Activated CD8-positive, alpha-beta memory T cell treated with anti-CD3 and anti-CD28 coated beads for 4 hours (primary cell): ENCODE measurements at places on chromosomes 2 and 18.

DNA sequence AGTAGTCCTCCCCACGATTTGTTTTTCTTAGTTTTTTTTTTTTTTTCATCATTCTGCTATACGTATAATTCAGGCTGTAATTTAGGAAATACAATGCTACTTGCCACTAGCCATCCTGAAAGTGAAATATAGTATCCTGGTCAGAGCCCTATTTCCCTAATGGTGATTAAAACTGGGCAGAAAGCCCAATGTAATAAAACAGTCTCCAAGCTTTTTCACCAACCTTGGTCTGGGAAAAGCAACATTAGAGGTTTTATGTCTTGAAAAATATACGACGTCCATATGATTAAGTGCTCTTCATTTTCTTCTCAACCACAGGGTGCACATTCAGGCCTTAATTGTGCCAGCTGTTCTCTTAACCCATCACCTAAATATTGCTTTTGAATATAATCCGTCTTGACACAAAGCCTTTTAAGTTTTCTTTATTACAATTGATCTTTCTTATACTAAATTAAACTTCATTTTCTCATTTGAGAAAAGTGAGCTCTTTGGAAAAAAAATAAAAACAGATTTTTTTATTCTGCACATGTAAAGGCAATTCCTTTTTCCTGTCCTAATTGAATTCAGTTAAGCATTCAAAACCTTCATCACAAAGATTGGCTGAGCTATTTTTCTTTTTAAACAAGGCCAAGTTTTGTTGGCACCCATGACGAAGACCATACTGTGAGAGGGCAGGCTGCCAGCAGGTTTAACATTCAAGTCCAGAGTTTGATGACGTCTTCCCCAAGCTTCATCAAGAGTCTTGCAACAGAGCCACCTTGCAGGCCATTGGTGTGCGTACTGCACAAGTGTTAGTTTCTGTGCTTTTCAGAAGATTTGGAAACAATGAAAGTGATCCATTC lies 52.7 kb downstream of the MAP2 start:
- no peak for DNase-seq

- no peak for DNase-seq
These were observed 23.2 kb upstream of the SLC20A1 start for GRCh38 chr2:112622528-112622849.

GRCh38 chr2:164661349-164661748 lies 40.1 kb upstream of the GRB14 start:
- no peak for DNase-seq

GRCh38 chr18:48026216-48026615 lies 95.8 kb upstream of the SMAD2 start:
- no peak for DNase-seq

- no peak for DNase-seq
These were observed 20.6 kb upstream of the DSG4 start for GRCh38 chr18:31356025-31356424.

DNA sequence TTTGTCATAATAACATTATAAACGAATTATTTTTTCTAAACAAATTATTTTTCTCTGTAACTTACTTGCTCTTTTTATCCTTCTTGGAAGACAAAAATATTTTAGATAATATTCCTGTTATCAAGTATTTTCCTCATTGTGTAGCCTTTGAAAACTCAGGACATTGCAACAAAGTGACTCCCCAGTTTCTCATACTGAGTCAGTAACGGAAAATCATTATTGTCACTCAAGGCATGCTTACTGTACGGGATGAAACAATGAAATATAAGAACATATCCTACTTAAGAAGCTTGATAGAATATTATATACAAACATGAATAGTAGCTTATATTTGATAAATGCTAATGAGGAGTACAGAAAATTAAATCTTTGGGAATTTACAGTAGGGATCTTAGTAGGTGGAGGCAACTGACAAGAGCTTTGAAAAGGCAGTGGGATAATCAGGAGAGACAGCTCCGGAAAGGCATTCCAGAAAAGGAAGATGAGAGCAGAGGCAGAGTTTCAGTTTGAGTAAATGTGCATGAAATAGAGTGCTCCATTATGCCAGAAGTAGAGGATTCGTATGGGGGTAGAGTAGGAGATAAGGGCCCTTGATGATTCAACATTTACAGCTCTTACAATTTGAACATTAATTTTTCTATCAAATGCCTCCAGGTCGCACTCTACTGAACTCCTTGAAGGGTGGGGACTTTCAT lies 14.0 kb upstream of the YES1 start:
- no peak for DNase-seq

GRCh38 chr2:179539124-179539511 lies 274.5 kb upstream of the SESTD1 start:
- no peak for DNase-seq

DNA sequence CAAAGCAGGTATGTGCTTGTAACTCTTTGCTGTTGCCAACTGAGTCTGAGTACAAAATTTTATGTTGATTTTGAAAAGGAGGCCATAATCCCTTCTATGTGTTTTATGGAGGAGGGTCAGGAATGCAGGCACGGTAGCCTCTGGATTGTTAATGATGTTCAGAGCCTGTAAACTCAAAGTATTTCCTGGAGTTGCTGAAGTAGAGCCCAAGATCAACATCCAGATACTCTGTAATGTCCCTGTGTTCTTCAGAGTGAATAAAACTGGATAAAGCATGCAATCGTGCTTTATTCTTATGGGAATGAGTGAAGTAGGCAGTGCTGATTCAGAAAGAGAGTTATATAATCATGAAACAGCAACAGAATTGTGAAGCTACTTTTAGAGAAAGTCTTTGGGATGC lies 61.8 kb upstream of the CHRNA1 start:
- no peak for DNase-seq

GRCh38 chr2:240955306-240956170 lies 42.9 kb upstream of the SNED1 start:
- no peak for DNase-seq

DNA sequence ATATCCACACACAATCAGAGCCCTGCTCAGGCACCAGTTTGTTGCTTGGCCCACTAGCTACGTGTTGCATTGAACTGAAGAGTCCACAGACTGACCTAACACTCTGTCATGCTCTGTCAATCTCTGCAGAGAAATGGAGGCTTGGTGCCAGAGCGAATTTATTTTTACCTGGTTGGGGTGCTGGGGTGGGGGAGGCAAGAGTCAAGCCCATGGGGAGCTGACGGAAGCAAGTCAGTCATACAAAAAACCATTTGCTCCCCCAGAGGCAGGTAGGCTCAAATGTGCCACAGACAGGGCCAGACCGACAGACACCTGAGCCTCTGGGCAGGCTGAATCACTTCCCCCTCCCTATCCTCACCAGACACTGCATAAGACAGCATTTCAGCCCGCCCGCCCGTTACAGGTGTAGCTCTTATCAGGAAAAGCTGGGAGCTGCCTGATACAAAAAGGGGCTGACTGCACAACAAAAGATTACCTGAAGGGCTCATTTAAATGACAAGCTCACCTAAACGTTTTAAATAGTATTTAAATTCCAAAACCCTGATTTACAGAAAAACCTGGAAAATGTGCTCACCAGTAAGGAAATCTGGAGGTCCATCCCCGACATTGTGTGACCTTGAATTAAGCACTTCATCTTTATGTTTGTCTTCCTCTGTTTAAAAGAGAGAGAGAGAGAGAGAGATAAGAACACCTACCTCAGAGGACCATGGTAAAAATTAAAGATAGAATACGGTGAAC lies 2.1 kb upstream of the PCBP1 start:
- no peak for DNase-seq

DNA sequence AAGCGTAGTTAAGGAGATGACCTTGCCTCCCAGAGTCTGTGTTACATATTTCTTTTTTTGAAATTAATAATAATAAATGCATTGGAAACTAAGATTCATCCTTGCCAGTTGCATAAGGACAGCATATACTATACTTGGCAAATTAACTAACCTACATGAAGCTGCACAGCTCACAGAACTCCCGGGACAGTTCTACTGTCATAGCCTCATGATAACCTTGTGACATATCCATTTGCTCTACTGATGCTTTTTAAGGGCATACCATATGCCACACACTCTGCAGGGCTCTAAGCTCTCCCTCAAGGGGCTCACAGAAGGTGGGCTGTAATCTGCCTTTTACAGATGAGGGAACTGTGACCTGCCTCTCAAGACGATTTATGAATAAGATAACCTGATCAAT lies 3.8 kb downstream of the ITGB1BP1 start:
- no peak for DNase-seq

DNA sequence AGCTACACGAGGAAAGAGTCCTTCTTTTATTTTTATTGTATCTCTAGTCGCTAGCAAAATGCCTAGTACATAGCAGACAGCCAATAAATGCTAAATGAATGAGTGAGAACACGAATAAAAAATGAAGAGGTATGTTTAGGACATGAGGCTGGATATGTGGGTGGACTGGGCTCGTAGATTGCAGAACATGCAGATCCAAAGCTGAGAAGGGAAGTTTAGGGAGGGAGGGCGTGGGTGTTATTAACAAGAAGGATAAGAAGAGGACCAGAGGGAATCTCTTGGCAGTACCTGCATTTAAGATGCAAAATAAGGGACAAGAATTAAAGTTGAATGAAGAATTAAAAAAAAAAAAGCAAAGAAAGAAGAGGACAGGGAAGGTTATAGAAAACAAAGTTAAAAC lies 161.1 kb downstream of the MAP2 start:
- DNase-seq: no peak

DNA sequence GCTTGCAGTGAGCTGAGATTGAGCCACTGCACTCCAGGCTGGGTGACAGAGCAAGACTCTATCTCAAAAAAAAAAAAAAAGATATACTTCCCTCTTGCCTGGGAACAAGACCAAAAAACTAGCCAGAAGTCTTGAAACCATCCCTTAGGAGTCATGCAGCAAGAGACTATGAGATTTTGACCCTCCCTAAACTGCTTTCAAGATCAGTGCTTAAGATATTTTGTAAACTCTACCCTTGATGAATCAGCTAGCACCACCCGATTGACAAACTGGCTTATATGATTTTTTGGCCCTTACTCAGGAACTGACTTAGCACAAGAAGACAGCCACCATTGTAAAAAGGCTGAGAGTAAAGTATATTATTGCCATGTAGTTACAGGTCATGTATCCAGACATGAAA lies 3.8 kb downstream of the SULT1C3 start:
- no peak for DNase-seq

- DNase-seq: no peak
These were observed 109.9 kb upstream of the ID2 start for GRCh38 chr2:8571792-8572499.

GRCh38 chr2:50765146-50765545 lies 266.8 kb downstream of the NRXN1 start:
- no peak for DNase-seq

DNA sequence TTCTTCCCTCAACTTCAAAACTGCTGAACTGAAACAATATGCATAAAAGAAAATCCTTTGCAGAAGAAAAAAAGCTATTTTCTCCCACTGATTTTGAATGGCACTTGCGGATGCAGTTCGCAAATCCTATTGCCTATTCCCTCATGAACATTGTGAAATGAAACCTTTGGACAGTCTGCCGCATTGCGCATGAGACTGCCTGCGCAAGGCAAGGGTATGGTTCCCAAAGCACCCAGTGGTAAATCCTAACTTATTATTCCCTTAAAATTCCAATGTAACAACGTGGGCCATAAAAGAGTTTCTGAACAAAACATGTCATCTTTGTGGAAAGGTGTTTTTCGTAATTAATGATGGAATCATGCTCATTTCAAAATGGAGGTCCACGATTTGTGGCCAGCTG lies 8.4 kb downstream of the HOXD8 start:
- DNase-seq: no peak

DNA sequence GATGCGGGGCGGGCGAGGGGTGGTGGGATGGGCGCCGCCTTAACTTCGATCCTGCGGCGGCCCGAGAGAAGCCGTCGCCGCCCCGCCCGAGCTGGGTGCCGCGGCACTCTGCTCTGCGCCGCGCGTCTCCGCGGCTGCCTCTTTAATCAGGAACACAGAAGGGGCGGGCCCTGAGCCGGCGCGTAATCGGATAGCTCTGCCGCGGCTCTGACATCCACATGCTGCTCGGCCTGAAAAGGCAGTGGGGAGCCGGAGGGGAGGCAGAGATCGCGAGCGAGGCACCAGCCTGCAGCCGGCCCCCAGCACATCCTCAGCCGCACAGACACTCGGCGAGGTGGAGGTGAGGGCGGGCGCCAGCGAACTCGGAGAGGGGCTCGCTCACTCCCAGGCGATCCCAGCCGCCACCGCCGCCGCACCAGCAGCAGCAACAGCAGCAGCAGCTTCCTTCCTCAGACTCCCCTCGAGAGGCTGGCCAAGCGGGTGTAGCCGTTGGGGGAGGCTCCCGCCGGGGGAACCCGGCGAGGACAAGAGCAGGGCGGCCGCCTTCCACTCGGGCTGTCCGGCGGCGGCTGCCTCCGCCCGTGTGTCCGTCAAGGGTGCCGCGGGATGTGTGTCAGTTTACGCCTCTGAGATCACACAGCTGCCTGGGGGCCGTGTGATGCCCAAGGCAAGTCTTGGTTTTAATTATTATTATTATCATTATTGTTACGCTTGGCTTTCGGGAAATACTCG lies at the start of gene NRP2:
Gene NRP2 (plus strand): TSS at position 263 of the 732 bp plus-strand sequence. CDS start 790 bp downstream, outside the sequence.
- DNase-seq: no peak

- DNase-seq: no peak
These were observed 138.8 kb upstream of the ID2 start for GRCh38 chr2:8543060-8543382.

DNA sequence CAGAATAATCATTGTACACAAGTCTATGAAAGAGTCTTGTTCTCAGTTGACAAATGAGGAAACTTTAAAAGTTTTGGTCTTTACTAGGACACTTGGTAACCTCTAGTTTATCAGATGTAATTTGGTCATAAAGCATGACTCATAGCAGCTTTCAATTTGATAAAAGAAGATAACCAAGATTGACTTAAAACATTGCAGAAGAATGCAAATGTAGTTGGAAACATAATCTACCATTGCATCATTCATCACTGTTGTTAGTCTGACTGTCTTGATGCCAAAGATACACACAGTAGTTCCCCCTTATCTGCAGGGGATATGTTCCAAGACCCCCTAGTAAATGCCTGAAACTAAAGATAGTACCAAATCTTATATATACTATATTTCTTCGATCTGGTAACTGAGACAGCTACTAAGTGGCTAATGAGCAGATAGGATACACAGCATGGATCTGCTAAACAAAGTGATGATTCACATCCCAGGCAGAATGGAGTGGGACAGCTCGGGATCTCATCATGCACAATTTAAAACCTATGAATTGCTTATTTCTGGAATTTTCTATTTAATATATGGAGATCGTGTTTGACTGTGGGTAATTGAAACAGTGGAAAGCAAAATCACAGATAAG lies 131.4 kb upstream of the CCDC68 start:
- DNase-seq: no peak

DNA sequence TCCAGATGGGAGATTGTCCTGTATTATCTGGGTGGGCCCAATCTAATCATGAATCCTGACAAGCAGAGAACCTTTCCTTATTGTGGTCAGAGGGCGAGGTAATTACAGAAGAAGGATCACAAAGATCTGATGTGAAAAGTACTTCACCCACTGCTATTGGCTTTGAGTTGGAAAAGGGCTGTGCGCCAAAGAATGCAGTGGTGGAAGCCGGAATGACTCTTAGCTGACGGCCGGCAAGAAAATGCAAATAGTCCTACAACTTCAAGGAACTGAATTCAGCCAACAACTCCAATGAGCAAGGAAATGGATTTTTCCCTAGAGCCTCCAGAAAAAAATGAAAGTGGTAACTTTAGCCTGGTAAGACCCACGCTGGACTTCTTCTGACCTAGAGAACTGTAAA lies 67.3 kb downstream of the CTNNA2 start:
- no peak for DNase-seq
